ENCODE measurements at places on chromosomes 11 and 22.
A peak's percentile ranks its signal among the peaks of the same experiment; 100 is the strongest.

DNA sequence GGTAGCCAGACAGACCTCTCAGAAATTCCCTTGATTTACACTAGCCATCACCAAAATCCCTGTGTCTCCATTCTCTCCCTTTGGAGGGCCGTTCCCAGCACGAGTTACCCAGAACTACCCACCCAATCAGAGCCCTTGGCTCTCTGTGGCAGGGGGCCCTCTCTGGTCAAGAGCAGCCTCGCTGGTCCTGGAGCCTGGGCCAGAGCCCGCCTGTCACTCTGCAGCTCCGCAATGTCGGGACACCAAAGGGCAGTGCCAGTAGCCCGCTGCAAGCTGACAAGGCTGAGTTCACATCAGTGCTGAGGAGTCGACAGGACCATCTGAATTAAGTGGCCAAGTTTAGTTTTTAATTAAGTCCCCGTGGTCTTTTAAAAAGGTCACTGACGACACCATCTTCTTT is 241.6 kb downstream of the ST3GAL4 start:
- DNase-seq = no peak

GRCh38 chr11:36751335-36751781 is 153.3 kb upstream of the RAG2 start:
- DNase-seq = peak; percentile 56

DNA sequence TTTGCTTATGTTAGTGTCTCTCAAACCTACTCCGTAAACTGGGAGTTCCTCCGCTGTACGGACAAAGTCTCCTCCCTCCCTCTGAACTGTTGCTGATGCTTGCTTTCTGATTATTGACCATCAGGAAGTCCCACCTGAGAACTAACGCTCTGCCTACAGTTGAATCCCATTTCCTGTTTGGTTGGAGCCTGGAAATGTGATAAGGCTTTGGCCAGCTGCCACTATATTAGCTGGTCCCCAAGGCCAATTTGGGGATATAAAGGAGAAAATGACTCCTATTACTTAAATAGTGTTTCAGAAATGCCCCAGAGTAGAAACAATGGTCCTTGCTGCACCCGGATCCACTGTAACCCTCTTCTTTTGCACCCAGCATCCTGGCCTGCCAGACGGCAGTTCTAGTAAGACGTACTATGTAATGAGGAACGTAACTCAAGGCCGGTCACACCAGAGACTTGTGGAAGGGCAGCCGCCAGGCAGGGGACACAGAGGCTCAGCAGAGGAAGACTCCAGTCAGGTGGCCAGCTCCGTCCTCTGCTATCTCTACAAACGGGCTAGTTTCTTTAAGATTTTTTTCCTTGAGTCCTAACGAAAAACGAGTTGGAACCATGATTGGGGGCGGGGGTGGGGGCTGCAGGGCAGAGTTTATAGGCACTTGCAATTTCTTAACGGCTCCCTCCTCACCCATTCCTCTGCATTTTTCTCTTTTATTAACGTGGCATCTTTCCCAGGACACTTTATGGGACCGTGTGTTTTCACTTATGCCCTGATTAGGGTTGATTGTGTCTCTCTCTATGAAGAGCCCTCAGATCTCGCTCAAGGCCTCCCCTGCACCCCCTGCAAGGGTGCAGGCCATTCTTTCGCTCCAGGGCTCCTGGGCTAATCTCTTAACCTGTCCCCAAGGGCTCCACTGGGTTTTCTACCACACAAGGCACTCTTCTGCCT is 72.8 kb upstream of the CDON start:
- DNase-seq = no peak

DNA sequence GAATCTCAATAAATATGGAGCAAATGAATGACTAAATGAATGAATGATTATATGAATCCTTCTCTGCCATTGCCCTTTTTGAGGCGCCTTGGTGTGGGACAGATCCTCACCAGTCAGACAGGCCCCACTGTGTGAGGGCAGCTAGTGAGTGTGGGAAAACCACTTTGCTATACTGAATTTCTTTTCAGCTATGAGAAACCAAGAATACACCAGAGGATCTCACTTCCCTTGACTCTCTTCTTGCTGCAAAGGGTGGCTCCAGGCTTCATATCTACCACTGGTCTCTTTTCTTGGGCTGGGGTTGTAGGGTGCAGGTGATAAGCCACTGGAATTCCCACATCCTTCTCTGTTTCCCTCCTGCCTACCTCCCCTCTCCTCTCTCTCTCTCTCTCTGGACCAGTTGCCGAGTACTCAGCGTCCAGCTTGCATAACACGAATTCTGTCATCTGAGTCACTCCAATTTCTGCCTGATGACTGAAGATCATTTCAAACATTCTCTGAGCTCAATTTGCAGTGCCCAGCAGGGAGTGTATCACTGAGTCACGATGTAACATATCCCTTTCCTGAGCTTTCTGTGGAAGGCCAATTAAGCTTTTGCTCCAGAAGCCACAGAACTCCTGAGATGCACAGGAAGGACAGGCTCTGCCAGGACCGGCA is 304.3 kb upstream of the NCAM1 start:
- DNase-seq = no peak

DNA sequence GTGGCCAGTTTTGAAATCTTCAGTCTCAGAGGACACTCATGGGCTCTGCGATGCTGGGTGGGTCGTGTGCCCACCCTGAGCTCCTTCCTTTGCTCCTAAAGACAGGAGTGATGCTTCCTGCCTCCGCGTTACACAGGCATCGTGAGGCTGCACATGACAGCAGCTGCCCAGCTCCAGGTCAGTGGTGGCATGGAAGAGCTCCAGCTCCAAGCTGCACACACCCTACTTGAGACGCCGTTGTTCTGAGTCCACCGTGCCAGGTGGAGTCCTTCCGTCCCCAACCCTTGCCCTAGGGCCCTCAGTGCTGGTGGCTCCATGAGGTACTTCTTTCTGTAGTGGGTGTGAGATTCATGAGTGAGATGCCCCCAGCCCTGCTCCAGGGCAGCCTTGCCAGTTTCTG is 794.1 kb downstream of the BRD1 start:
- no peak for DNase-seq

- DNase-seq = peak; percentile 29
Measured at GRCh38 chr22:45709060-45709739, 37.6 kb downstream of the ATXN10 start.

DNA sequence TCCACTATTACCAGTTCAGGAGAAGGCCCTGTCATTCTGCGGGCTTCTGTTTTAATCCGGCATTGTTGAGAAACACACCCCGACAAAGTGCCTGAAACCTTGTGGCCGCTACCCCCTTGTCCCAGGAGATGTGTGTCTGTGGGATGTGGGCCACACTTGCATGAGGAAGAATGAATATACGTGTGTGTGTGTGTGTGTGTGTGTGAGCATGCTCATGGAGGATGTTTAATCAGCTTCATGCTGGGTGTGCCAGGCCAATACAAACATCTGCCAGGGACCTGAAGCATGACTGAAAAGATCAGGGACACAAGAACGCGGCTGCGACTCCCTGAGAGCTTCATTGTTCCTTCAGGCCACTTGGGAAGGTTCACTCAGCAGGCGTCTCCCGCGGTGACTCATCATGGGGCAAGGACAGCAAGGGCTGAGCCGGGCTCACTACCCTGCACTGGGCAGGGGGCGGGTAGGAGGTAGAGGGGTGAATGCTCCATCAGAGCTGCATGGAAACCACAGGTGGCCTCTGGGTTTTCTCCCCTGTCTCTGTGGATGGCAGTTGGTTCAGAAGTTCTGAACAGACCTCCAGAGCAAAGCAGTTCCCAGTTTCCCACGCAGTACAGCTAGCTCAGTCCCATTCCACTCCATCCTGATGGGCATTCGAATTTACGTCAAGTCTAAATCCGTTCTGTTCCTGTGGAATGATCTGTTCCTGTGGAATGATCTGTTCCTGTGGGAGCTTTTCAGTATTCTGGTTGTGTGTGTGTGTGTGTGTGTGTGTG is 7.0 kb upstream of the MALAT1 start:
- DNase-seq = peak; percentile 68

DNA sequence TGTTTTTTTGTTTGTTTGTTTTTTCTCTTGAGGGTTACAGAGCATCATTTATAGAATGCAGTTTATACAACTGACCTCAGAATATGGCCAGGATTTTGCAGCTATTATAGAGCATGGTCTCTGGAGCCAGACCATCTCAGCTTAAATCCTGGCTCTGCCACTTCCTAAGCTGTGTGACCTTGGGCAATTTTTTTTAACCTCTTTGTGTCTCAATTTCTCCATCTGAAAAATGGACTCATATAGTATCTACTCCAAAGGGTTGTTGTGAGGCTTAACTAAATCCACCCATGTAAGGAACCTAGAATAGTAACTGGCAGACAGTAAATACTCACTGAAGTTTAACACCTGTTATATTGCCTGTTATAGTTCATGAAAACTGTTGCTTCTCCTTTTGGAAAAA is 8.3 kb upstream of the DGAT2 start:
- no peak for DNase-seq

- DNase-seq = no peak
Measured at GRCh38 chr11:84471501-84471900, 1155.6 kb downstream of the DLG2 start.

DNA sequence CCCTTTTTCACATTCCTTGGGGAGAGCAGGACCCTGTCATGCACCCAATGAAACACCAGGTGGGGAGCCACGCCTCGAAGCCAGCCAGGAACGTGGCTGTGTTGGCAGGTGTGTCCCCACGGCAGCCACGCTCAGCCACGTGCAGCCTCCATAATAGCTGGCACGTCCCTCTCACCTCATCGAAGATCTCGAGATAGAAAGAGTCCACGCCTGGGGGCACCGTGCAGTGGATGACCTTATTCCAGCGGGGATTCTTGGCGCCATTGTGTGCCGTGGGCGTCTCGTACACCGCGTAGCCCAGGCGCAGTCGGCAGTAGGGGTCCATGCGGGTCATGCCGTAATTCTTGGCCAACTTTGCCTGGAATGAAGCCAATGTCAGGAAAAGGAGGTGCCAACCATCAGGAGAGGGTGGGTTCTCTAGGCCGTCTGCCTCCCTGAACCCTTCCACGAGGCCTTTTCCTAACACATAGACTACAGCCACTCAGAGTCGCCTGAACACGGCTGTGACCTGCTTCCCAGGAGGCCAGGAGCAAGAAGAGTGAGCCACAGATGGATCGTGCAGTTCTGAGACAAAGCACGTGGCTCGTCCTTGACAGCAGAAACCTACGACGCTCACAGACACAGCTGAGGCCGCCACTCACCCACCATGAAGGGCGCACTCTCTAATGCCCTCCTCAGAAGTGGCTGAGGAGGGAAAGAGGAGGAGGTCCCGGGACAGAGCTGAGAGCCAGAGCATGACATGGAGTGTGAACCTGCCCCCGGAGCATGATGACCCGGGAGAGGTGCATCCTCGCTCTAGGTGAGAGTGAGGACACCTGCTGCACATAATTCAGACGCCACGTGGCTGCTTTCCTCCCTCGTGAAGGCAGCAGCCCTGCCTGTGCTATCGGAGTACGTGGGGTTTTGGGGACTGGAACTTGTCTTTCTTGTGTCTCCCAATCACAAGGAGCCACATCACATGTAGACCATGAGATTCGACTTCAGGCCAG is 19.1 kb downstream of the TOLLIP start:
- DNase-seq = no peak

GRCh38 chr11:95506777-95507176 is 275.8 kb upstream of the SESN3 start:
- DNase-seq = no peak

DNA sequence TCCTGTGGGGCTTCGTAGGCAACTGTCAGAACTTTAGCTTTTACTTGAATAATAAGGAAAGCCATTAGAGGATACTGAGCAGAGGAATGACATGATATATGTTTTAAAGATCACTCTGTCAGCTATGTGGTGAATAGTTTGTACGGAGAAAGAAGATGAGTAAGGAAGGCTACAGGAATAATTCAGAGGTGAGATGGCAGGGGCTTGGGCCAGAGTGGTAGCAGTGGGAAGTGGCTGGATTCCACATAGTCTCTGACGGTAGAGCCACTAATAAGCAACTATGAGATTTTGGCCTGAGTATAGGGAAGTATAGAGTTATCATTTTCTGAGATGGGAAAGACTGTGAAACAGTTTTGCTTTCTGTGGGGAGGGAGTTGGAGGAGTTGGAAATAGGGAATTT is 93.9 kb upstream of the MTMR2 start:
- DNase-seq = no peak

GRCh38 chr11:95115597-95115996 is 26.0 kb downstream of the ENDOD1 start:
- no peak for DNase-seq

DNA sequence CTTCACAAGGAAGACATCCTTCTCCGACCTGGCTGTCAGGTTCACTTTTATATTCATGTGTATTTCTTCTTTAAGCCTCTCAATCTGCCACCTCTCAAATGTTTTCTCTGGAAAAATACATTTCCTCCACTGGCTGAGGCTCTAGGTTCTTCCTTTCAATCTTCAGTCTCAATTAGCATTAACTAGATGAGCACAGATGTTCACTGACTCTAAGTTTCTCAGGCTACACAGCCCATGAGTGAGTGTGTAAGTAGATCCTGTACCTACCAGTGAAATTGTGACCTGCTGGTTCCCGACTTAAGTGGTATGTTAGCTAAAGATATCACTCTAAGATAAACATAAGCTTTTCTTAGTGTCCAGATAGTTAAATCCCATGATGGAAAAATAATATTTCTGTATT is 206.9 kb downstream of the ADAMTS15 start:
- DNase-seq = no peak

DNA sequence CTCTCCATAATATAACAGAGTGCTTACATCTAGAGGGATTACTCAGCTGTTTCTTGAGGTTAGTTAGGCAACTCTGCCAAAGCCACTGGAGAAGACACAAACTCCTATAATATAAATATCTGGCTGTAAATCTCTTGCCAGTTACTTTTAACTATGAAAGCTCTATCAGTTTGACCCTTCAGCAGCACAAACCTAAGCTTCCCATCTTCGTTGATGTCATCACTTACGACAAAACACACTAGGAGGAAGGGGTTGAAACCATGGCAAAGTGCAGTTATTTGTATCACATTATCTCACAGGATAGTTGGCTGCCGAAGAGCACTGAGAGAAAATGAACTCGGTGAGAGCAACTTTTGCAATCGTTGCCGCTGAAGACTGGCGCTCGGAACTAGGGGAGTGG is 922.1 kb downstream of the OPCML start:
- DNase-seq = no peak

DNA sequence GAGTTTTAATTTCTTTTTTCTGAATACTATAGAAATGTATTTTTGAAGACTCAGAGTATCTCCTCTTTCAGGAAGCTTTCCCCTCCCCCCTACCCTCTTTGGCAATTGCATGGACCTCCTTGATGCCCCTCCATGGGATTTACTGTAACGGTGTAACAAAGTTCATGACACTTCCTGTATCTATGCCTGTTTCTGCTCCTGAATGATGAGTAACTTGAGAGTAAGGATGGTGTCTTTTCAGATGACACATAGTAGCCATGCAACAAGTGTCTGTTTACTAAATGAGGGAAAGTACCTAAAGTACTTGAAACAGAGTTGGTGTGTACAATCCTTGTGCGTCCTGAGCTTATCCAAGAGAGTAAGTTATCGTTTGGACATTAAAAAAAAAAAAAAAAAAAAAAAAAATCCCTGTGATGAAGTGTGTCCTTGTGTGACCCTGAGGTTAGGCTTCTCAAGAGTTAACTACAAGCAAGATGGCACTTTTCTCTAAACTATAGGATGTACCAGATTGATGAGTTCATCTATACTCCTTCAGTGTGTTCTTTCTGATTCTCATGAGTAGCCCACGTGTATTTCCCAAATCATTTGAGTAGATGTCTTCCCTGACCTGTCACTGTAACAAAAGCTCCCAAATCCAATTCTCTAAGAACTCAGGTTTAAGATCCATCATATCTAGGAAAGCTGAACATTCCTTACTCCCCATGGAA is 7.4 kb downstream of the ETS1 start:
- no peak for DNase-seq

Measured in BE2C (cell line).